Neuronal stem cell (in vitro differentiated cells): ENCODE measurements at places on chromosomes 3 and 15.

GRCh38 chr3:58994746-58995330, 55.0 kb downstream of the CFAP20DC start:
- peak; percentile 56 for DNase-seq

GRCh38 chr3:131728898-131729642, 226.3 kb upstream of the MRPL3 start:
- no peak for DNase-seq

DNA sequence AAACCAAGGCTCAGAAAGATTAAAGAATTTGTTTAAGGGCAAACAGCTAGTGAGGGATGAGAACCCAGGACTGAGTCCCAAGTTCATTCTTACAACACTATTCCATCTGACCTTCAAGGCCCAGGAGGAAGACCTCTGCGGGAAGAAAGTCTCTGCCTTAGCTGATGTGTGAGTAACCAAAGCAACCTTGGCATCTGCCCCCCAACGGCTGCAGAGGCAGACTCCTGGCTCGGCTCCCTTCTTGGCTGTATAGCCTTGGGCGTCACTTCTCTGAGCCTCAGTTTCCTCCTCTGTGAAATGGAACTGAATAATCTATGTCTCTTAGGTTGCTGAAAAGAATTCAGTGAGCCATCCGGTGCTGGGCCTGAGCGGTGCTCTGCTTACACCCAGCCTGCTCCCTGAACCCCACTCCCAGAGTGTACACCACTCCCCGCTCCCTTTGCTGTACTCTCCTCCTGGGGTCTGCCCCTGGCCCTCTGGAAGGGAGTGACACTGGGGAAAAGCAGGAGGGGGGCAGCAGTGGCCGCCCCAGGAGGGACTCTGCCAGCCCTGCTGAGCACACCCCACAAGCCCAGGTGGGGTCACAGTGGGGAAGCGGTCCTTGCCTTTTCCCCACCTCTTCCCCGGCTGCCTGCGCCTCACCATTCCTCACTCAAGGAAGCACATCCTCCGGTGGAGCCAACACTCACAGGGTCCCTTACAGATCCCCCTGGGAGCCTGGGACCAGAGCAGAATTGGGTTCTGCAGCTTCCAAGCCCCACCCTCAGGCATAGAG, 97.3 kb downstream of the IQSEC1 start:
- DNase-seq, result no peak

DNA sequence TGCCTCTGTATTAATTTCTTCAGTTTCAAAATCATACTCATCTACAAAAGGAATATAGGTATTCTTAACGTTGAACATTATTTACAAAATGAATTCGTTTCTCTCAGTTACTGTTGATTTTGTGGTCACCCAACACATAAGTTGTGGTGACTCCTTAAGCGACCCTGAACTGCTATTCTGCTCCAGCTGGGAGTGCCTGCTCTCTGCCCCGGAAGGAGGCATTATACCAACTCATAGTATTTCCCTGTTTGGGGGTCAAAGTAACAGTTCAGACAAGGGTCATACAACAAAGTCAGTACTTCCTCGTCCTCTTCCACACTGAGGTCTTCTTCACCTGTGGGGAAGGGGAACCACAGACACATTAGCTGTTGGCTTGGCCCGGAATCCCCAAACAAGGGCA, 75.7 kb upstream of the FAM3D start:
- DNase-seq, result no peak

- peak; percentile 30 for DNase-seq
Observed at GRCh38 chr3:171187706-171188290, 161.3 kb upstream of the SLC2A2 start.

- DNase-seq, result no peak
Observed at GRCh38 chr3:131735116-131735515, 232.3 kb upstream of the MRPL3 start.

DNA sequence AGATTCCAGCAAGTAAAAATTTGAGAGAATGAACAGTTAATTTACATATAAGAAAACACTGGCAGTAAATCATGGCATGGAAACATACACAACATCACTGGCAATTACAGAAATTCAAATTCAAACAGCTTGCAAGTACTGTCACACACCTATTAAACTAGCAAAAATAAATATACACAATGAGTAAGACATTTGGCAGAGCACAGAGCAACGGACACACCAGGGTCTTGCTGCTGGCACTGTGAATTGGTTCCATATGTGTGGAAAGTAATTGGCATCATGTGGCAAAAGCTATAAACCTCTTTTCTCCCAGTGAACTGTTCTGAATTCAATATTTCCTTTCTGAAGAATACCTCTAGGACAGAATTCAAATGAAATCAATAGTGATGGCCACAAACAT, 78.3 kb downstream of the LRRK1 start:
- DNase-seq, result no peak

DNA sequence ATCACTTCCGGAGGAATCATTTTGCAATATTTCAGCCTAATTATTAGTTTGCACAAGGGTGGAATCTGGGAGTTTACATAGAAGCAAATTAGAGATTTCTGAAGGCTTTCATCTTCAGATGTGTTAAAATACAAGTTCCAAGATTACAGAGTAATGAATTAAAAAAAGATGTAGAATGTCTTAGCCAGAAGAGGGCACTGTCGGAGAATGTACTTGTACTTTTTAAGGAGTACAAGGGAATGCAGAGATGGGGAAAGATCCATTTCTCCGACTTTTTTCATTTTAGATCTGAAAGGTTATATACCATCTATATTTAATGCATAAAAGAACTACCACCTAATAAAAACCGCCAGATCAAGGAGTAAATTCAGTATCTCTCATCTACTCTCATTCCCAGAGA, 43.1 kb upstream of the WDR5B start:
- no peak for DNase-seq

DNA sequence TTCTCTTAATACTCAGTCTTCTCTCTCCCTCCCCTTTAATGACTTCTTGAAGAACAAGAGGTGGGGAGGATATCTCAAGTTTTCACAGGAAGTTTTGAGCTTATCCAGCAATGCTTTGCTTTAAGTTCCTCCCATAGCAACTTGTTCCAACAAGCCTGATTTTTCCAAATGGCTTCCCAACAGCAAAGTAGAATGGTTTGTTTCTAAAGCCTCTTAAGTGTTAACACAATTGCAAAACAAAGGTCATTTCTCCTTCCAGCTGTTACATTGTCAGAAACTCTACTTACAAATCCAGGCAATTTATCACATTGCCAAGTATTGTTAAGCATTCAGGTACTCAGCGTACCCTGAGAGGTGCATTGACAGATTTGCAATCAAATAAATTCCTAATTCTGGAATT, 6.8 kb upstream of the ZNF770 start:
- no peak for DNase-seq

DNA sequence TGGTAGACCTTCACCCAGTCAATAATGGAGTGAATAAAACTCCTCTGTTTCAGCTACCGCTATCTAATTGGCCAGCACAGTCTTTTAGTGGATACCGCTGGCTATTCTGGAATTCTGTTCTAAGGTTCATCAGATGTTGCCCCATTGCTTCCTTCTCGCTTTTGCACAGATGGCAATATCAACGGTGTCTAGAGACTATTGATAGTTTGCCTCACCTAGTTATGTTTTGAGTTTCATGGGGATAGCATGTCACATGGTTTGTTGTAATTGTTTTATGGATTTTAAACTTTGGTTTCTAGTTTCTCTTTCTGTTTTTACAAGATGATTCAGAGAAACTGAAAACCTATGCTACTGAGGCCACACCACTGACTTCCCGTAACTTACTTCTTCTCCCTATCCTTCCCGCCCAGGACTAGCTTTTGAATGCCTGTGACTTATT, 2.0 kb downstream of the XRN1 start:
- DNase-seq, result no peak

GRCh38 chr3:195425849-195426248, 17.0 kb downstream of the ACAP2 start:
- no peak for DNase-seq

DNA sequence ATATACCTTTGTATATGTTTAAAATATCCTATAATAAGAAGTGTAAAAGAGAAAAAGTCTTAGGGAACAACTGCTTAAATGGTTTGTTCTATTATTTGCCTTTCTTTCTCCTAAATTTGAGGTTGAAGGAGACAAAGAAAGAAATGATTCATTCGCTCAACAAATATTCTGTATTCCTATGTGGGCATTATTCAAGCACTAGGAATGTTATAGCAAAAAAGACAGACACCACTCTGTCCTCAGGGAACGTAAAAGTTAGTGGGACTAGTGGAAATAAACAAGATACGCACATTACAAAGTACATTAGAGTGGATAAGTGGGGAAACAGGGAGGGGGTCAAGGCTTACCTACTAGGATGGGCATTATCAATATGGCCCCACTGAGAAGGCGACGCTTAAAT, 332.2 kb downstream of the LPP start:
- no peak for DNase-seq

- no peak for DNase-seq
Observed at GRCh38 chr15:71889385-71889784, 79.0 kb downstream of the NR2E3 start.

DNA sequence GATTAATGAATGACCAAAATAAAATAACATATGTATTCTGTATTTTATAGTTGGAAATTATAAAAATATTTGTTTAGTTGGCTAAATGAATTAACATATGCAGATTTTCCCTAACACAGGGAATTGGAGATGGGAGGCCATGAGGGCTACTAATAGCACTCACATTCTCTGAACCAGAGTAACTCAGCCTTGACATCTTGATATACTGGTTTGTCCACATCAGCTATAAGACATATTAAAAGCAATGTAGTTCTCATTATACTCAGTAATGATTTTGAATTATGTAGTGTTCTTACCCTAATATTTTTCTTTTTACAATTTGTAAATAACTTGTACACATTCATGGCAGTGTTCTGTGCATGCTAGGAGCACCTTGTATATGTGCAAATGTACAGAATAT, 255.9 kb downstream of the EPHA6 start:
- no peak for DNase-seq

DNA sequence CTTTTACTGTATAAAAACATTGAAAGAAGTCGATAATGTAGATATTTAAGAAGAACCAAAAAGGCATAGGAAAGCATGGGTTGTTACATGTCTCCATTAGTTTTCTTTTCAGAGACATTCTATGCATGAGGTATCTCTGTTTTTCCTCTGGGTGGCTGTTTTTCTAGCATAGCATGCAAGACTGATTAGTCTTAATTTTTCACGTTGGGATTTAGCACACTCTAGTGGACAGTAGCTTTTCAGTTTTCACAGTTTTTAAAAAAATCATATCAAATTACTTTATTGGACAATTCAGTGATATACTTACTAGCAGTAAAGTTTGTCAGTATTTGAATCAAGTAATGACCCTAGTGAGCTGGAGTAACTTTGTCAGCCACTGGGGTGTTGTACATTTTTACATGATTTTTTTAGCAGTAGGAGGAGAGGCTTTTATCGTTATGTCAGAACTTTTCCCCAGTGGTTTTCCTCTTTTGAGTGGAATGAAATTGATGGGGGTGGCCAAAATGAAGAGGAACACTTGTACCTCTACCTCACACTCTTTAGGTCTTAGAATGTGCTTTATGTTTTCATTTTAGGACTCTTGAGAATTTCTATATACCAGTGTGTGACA, 57.2 kb downstream of the SEC22A start:
- DNase-seq, result no peak

- no peak for DNase-seq
Observed at GRCh38 chr3:66394753-66395249, 106.0 kb downstream of the LRIG1 start.

DNA sequence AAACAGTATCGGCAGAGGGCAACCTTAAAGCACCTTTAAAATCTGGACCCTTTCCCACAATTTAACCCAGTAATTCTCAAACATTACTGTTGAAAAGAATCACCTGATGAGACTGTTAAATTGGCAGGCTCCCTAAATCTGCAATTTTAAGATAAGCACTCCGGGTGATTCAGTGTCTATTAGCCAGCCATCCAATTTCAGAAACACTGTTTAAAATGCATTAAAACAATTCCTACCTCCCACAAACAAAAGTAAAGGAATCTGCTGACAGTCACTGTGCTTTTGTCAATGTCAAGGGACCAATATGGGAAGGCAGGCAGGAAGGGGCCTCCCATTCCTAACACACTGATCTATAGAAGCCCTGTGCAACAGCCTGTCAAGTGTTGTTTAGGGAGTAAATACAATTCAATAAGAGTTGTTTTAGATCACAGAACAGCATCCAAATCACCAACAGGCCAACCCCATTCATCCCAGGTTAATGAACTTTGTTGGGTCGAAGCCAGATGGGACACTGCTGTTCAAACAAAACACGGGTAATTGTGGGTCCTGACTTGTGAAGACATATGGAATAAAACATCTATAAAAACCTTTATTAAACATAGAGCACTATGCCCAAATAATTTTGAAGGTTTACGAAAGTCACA, 21.4 kb downstream of the SIAH2 start:
- no peak for DNase-seq

DNA sequence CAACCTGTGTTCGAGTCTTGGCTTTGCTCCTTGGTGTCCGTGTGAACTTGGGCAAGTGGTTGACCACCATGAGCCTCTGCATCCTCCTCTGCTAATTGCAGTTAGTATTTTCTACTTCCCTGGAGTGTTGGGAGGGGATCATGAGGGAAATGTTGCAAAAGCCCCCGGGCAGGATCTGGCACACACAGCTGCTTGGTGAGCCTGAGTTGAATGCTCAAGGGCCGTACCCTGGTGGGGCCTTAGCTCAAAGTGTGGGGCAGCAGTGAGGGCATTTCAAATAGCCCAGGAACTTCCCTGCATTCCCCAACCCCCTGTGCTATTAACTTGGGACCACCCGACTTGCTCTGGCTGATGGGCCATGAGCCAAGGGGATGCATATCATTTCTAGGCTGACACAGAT, 94.9 kb upstream of the SLC6A11 start:
- no peak for DNase-seq

DNA sequence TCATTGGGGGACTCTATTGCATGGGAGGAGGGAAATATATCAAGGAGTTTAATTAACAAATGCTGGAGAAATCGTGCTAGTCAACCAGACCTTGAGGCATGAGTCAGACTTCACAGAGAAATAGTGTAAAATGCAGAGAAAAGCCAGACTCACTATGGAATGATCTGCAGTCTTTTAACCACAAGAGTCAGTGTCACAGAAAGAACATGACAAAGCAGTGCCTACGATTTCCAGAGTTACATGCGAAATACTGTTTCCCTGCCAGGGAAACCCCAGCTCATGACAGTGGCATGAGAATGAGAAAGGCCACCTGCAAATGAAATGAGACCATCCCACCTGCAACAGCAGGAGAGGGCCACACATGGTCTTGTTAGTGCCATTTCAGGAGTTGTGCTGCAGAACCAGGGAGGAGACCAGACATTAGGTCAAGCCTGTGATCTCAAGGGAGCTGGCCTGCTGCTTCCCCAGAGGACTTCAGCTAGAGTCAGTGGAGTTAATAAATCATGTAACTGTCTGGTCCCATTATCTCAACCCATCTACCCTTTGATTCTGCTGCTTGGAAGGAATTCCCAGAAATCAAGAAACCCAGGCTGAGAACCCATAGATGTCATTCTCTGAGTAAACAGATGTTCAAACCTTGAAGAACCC, 79.0 kb downstream of the ERC2 start:
- no peak for DNase-seq

GRCh38 chr3:41176596-41176995, 22.7 kb upstream of the CTNNB1 start:
- no peak for DNase-seq

- DNase-seq, result no peak
Observed at GRCh38 chr3:175059788-175060187, 200.7 kb downstream of the NAALADL2 start.
